ENCODE measurements at places on chromosomes 5 and 9.

- no peak for DNase-seq
Measured at GRCh38 chr9:127703289-127703946, 3.4 kb upstream of the CFAP157 start.

DNA sequence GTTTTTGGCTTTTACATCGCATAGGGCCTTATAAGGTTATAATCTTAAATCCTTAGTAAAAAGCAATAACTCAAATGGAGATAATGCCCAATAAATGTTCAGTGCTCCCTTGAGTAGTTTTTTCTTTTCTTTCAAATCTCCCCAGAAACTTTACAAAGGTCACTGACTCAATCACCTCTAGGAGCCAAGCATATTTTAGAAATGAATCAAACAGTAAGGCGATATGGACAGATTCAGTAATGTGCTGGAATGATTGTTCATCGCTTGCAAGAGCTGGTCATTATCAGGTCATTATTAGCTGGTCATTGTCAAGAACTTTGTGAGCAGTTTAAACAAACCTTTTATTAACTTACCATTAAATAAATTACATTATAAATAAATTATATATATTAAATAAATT is 130.4 kb upstream of the SLIT3 start:
- DNase-seq: no peak

DNA sequence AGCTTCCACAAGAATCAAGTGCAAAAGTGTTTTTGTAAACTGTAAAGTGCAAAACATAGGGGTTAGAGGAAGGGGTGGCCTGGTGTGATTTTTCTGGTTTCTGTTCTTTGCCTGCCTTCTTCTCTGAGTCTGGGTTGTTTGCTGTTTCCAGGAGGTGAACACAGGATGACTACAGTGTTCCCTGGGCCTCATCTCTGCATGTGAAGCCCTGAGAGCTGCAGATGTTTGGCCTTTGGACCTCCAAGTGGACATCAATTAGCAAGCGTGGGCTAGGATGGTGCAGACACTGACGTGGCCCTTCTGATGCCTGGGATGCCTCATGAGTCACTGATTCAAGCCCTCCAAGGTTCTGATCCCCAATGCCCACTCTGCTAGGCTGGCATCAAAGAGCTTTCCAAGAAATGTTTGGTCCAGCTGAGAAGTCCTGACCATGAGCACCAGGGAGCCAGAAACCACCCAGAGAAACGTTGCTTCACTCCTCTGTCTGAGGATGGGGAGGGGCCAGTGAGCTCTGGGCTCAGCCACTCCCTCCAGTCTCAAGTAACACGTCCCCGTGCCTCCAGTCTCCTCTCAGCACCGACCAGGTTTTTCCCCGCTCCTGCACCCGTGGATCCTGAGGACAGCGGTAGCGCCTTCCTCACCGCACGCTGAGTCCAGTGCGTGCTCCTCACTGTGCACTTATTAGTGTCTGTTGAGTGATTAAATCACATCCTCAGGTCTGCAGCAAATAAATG is 7.6 kb downstream of the IL9 start:
- no peak for DNase-seq

GRCh38 chr9:130847306-130848217 is 12.5 kb downstream of the ABL1 start:
- DNase-seq: no peak

Data from T follicular helper cell (primary cell).